ENCODE measurements at places on chromosomes 7 and 10.

DNA sequence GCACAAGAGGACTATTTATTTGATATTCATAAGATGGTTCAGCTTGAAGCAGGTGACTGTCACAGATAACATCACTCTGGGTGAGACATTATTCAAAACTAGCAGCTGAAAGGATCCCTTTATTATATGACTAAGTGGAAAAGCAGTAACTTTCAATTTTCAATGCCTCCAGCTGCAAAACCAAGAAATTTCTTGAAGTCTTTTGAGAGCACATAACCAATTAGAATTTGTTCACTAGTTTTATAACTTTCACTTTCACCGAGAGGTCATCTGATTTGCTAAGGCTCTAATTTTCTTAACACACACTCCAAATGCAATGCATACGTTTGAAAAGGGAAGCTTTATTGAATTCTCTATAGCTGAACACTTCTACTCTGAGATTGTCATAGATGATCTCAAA lies 88.6 kb upstream of the KLF14 start:
- DNase-seq, result no peak

- no peak for DNase-seq
Measured at GRCh38 chr10:62924344-62924748, 108.2 kb upstream of the EGR2 start.

DNA sequence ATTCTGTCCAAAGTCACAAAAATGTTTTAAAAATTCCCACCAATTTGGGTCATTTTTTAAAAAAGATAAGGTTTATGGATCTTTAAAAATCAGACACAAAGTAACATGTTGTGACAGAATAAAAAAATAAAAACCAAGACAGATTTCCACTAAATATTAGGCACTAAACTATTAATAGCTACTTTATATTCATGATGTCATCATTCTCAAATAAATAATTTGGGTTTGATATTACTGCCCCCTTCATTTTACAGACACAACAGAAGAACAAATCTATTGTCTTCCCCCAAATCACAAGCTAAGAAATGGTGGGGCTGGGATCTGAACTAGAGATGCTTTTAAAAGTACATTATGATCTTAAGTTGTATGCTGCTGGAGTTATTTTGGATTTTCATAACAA lies 119.4 kb downstream of the MICU1 start:
- no peak for DNase-seq

DNA sequence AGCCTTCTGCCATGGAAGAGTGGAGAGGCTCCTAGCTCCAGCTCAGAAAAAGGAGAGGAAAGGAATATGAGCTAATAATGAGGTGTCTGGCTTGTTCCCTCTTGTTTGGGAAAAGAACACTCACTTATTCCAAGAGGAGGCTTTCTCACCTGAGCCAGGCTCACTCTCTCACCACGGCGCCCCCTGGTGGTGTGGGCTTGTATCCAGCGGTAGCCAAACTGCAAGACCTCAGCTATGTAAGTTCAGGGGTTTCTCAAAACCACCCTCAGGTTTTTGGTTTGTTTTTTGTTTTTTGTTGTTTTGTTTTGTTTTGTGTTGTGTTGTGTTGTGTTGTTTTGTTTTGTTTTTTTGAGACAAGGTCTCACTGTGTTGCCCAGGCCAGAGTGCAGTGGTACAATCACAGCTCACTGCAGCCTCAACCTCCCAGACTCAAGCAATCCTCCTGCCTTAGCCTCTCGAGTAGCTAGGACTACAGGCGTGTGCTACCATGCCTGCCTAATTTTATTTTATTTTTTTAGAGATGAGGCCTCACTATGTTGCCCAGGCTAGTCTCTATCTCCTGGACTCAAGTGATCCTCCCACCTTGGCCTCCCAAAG lies 124.0 kb downstream of the TMEM130 start:
- DNase-seq, result peak; percentile 55

- DNase-seq, result no peak
Measured at GRCh38 chr10:4069491-4069890, 284.5 kb upstream of the KLF6 start.

DNA sequence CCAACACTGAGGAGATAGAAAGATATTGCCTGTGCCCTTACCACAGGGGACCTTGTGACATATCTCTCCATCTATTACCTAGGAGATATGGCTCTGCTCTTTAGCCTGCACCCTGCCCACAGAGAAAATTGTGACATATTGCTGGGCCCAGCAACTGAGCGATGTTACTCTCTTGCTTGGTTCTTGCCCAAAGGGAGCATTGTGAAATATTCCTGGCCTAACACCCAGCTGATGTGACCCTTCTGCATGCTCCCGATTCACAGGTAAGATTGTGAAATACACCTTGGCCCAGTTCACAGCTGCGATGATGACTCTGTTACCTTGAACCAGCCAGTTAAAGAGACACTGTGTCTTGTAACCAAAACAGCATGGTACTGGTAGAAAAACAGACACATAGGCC lies 37.2 kb upstream of the ZNF107 start:
- no peak for DNase-seq

DNA sequence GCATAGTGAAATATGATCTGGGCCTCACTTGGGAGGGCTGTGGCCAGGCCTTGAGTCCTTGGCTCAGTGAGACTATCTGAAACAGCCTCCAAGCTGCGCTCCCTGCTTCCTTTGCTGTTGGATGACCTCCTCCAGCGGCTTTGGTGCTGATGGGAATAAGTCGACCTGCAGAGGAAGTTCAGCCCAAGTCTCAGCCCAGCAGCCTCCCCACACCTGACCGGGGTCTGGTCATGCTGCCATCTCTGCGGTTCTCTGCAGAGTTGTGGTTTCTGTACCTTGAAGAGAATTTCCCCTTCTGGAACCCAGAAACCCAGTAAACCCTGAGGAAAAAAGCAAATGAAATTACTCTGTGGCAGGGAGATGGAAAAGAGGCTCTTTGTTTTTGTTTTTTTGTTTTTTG lies 4.6 kb upstream of the RBAK start:
- no peak for DNase-seq

GRCh38 chr7:143043391-143043790 lies 8.8 kb upstream of the OR6V1 start:
- no peak for DNase-seq
